ENCODE measurements at places on chromosomes 16 and 17.

- no peak overlapping the region for H3K4me3 ChIP-seq
- H3K27me3 ChIP-seq, result no peaks in the 10 kb centered on the region
- DNase-seq, result no peak
- no peaks in the 10 kb centered on the region for H3K36me3 ChIP-seq
- no peaks in the 10 kb centered on the region for H3K4me1 ChIP-seq
Observed at GRCh38 chr17:9225305-9226101, 204.2 kb downstream of the NTN1 start.

DNA sequence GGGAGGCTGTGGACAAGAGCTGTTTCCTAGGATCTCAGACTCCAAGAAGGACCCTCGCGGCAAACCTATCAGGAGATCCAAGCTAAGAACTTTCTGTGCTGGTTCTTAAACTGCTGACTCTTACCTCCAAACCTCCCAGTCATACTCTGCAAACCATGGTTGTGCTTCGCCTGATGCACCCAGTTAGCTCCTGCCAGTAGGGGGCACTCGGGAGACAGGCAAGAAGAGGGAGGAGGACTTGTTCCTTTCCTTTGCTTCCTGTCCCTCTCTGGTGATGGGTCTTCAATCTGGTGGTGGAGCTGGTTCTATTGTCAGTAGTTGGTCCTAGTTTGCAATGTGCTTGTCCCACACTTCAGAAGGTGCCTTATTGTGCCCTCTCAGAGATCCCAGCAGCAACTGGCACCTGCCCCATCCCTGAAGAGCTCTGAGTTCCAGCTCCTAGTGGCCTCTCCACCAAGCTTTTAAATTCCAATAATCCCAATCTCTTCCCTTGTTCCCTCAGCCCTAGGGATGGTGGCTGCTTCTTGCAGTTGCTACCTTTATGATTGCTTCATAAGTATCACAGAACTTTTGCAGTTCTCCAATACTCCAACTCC lies 113.5 kb upstream of the RPL38 start:
- no peak overlapping the region for H3K27ac ChIP-seq
- DNase-seq, result peak; percentile 26
- no peak overlapping the region for H3K4me3 ChIP-seq
- H3K4me1 ChIP-seq, result no peaks in the 10 kb centered on the region

- no peak for DNase-seq
- no peaks in the 10 kb centered on the region for H3K36me3 ChIP-seq
- H3K4me3 ChIP-seq, result no peak overlapping the region
- H3K27me3 ChIP-seq, result no peaks in the 10 kb centered on the region
Observed at GRCh38 chr17:43337684-43338428, 60.9 kb upstream of the ARL4D start.

GRCh38 chr17:39178536-39178935 lies 12.6 kb upstream of the ARL5C start:
- no peaks in the 10 kb centered on the region for H3K27me3 ChIP-seq
- H3K4me3 ChIP-seq, result no peak overlapping the region
- H3K4me1 ChIP-seq, result peaks cover 3% of the 10 kb centered on the region
- H3K27ac ChIP-seq, result no peak overlapping the region
- no peaks in the 10 kb centered on the region for H3K36me3 ChIP-seq

- peaks cover 8% of the 10 kb centered on the region for H3K4me1 ChIP-seq
- H3K27me3 ChIP-seq, result no peaks in the 10 kb centered on the region
- peak; percentile 62 for DNase-seq
- no peaks in the 10 kb centered on the region for H3K36me3 ChIP-seq
- H3K27ac ChIP-seq, result peak overlapping the region; percentile 84
- H3K4me3 ChIP-seq, result peak overlapping the region; percentile 71
Observed at GRCh38 chr17:40318830-40319391, 9.9 kb downstream of the RARA start.

GRCh38 chr17:66636111-66636510 lies 198.8 kb upstream of the CACNG5 start:
- no peaks in the 10 kb centered on the region for H3K4me1 ChIP-seq
- no peak overlapping the region for H3K27ac ChIP-seq
- no peaks in the 10 kb centered on the region for H3K36me3 ChIP-seq
- no peaks in the 10 kb centered on the region for H3K27me3 ChIP-seq
- H3K4me3 ChIP-seq, result no peak overlapping the region

GRCh38 chr16:30983898-30984610 lies 953 bp upstream of the HSD3B7 start:
- H3K4me3 ChIP-seq, result no peak overlapping the region
- no peaks in the 10 kb centered on the region for H3K36me3 ChIP-seq
- no peak for DNase-seq

- no peak for DNase-seq
- H3K4me3 ChIP-seq, result no peak overlapping the region
- no peaks in the 10 kb centered on the region for H3K4me1 ChIP-seq
- peaks cover 28% of the 10 kb centered on the region for H3K36me3 ChIP-seq
- no peak overlapping the region for H3K27ac ChIP-seq
- H3K27me3 ChIP-seq, result no peaks in the 10 kb centered on the region
Observed at GRCh38 chr16:58046936-58047335, 21.4 kb downstream of the MMP15 start.

- H3K36me3 ChIP-seq, result no peaks in the 10 kb centered on the region
- no peak overlapping the region for H3K4me3 ChIP-seq
- H3K27me3 ChIP-seq, result no peaks in the 10 kb centered on the region
- DNase-seq, result no peak
- no peaks in the 10 kb centered on the region for H3K4me1 ChIP-seq
Observed at GRCh38 chr16:69497876-69498596, 67.7 kb upstream of the NFAT5 start.

DNA sequence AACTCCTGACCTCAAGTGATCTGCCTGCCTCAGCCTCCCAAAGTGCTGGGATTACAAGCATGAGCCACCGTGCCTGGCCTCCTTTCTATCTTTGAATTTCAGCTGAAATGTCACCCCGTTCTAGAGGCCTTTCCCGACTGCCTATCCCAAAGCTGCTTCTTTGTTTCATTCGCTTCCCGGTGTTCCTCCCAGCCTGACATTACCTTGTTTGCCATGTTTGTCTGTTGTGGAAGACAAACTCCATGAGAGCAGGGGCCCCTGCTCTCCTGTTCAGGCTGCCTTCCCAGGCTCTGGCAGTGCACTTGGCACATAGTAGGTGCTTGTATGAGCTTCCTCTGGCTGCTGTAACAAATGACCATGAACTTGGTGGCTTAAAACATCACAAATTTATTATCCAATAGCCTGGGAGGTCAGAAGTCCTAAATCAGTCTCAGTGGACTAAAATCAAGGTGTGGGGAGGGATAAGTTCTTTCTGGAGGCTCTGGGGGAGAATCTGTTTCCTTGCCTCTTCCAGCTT lies 2.6 kb upstream of the CCL22 start:
- no peak overlapping the region for H3K27ac ChIP-seq
- DNase-seq, result no peak
- no peak overlapping the region for H3K4me3 ChIP-seq
- H3K27me3 ChIP-seq, result no peaks in the 10 kb centered on the region
- no peaks in the 10 kb centered on the region for H3K36me3 ChIP-seq
- H3K4me1 ChIP-seq, result no peaks in the 10 kb centered on the region

- no peak overlapping the region for H3K27ac ChIP-seq
- no peaks in the 10 kb centered on the region for H3K4me1 ChIP-seq
- no peaks in the 10 kb centered on the region for H3K36me3 ChIP-seq
- H3K4me3 ChIP-seq, result no peak overlapping the region
- no peak for DNase-seq
Observed at GRCh38 chr16:80317599-80318037, 223.2 kb upstream of the DYNLRB2 start.

- no peak overlapping the region for H3K27ac ChIP-seq
- peak; percentile 46 for DNase-seq
- H3K4me3 ChIP-seq, result no peak overlapping the region
- H3K4me1 ChIP-seq, result no peaks in the 10 kb centered on the region
- H3K27me3 ChIP-seq, result no peaks in the 10 kb centered on the region
- no peaks in the 10 kb centered on the region for H3K36me3 ChIP-seq
Observed at GRCh38 chr16:74771656-74772315, 2.8 kb downstream of the FA2H start.

DNA sequence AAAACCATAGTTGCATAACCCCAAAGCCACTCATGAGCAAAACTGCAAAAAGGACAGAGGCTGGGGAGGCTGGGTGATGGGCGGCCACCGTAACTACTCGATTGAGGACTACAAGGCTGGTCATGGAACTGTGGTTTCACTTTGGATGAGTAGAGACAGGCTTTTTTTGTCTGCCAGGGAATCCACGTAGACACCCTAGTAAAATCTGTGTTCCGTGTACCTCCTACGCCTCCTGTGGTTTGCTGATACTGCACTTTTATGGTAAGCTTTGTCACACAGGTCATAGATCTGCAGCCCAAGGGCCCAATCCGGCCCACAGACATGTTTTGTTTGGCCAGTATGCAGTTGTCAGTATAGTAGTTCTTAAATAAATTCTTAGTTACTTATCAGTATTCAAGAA lies 2.2 kb upstream of the TLCD3B start:
- no peak overlapping the region for H3K4me3 ChIP-seq
- no peaks in the 10 kb centered on the region for H3K27me3 ChIP-seq
- no peak for DNase-seq
- H3K4me1 ChIP-seq, result peaks cover 5% of the 10 kb centered on the region

- DNase-seq, result no peak
- no peak overlapping the region for H3K4me3 ChIP-seq
- no peaks in the 10 kb centered on the region for H3K36me3 ChIP-seq
- no peaks in the 10 kb centered on the region for H3K4me1 ChIP-seq
- H3K27ac ChIP-seq, result no peak overlapping the region
Observed at GRCh38 chr17:61662741-61663140, 71.7 kb upstream of the NACA2 start.

DNA sequence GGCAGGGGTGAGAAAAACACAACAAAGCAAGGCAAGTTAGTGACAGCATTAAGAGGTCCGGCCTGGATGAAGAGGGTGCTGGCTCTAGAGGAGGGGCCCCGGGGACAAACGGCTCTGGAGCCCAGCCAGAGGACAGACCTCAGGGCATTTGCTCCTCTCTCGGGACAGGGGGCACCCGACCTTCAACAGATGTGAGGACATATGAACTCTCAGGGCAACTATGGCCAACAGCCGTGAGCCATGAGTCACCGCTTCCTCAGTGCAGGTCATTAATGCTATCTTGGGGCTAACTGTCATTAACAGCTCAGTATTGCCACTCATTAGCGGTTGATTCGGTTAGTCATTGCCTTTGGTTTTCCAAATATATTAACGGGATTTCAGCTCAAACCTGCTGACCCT lies 9.7 kb upstream of the ARL5C start:
- no peaks in the 10 kb centered on the region for H3K36me3 ChIP-seq
- H3K4me3 ChIP-seq, result no peak overlapping the region
- no peak overlapping the region for H3K27ac ChIP-seq
- DNase-seq, result no peak
- H3K4me1 ChIP-seq, result no peaks in the 10 kb centered on the region
- H3K27me3 ChIP-seq, result no peaks in the 10 kb centered on the region

- H3K4me3 ChIP-seq, result no peak overlapping the region
- peaks cover 4% of the 10 kb centered on the region for H3K4me1 ChIP-seq
Observed at GRCh38 chr17:63442549-63443035, 3.5 kb downstream of the CYB561 start.

DNA sequence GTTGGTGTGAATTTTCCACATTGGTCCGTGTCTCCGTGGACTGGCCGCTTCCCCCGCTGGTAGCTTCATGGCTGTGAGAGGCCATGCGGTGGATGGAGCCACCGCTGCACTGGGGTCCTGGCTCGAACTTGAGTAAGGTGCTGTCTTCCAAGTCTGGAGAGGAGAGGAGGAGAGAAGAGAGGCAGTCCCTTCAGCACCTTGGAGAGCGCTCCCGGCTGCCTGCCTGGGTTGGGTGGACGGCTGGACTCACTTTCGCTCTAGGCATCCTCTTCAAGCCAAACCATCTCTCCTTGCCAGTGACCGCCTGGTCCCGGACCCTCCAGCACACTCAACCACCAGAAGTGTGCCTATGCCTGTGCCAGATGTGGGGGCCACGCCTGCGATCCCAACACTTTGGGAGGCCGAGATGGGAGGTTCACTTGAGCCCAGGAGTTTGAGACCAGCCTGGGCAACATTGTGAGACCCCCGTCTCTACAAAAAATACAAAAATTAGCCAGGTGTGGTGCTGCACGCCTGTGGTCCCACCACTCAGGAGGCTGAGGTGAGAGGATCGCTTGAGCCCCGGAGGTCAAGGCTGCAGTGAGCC lies 6.2 kb downstream of the JPH3 start:
- DNase-seq, result no peak
- no peak overlapping the region for H3K4me3 ChIP-seq
- H3K27me3 ChIP-seq, result peaks cover 3% of the 10 kb centered on the region

- H3K4me1 ChIP-seq, result no peaks in the 10 kb centered on the region
- no peak for DNase-seq
- no peaks in the 10 kb centered on the region for H3K36me3 ChIP-seq
Observed at GRCh38 chr16:58862334-58863021, 128.4 kb upstream of the GOT2 start.

- no peaks in the 10 kb centered on the region for H3K27me3 ChIP-seq
- peak; percentile 45 for DNase-seq
- no peaks in the 10 kb centered on the region for H3K4me1 ChIP-seq
- peaks cover 89% of the 10 kb centered on the region for H3K36me3 ChIP-seq
Observed at GRCh38 chr17:18248300-18248731, 10.2 kb downstream of the FLII start.

DNA sequence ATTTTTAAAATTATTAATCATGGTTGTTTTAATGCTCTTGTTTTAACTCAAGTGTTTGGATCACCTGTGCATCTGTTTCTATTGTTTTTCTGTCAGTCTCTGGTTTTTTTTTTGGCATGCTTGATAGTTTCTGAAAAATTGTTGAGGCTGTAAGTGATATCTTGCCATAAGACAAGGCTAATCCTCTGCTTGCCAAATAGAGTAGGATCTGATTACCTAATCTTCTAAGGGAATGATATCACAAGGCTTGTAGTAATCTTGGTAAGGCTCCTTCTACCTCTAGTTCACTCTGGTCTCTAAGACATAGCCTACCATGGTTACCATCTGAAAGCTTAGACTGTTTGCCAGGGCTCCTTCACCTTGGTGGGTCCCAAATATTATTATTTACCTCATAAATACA lies 81.0 kb downstream of the ATF7IP2 start:
- no peak for DNase-seq
- no peaks in the 10 kb centered on the region for H3K36me3 ChIP-seq
- H3K4me3 ChIP-seq, result no peak overlapping the region
- no peak overlapping the region for H3K27ac ChIP-seq
- H3K4me1 ChIP-seq, result no peaks in the 10 kb centered on the region

- no peak for DNase-seq
- no peaks in the 10 kb centered on the region for H3K27me3 ChIP-seq
- H3K36me3 ChIP-seq, result no peaks in the 10 kb centered on the region
Observed at GRCh38 chr16:83409347-83409746, 398.4 kb upstream of the HSBP1 start.

DNA sequence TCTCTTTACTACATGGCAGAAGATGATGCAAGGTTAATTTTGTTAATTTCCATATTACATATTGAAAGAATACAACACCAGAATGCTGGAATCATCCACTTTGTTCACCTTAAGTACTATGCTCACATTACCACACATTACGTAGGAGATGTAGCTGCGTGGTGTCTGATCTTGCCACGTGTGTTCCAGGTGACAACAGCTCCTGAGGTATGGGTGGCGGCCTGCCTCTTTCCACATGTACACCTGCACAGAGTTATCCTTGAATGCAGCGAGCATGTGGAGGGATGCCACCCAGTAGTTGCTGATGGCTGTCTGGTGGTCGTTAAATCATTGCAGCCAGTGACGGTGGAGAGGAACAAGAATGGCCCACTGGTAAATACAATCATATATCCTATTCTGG lies 740.5 kb upstream of the EEF2KMT start:
- H3K36me3 ChIP-seq, result no peaks in the 10 kb centered on the region
- H3K4me3 ChIP-seq, result no peak overlapping the region
- no peaks in the 10 kb centered on the region for H3K27me3 ChIP-seq
- H3K4me1 ChIP-seq, result no peaks in the 10 kb centered on the region
- H3K27ac ChIP-seq, result no peak overlapping the region

All from Peyer's patch (tissue), 4 donors.